ENCODE measurements at places on chromosomes 1 and 21. TPM values are rescaled to one million over a fixed set of nuclear protein-coding genes. Genes with fewer than 3 reads are reported as not detected.

- H3K4me1 ChIP-seq: no peaks in the 10 kb centered on the region
- DNase-seq: no peak
- H3K36me3 ChIP-seq: peaks cover 99% of the 10 kb centered on the region
- H3K4me3 ChIP-seq: no peak overlapping the region
- no peak overlapping the region for H3K27ac ChIP-seq
Measured at GRCh38 chr1:203726417-203726867, 38.5 kb upstream of the LAX1 start.

GRCh38 chr21:38379147-38379546 is 119.1 kb downstream of the ERG start:
- no peaks in the 10 kb centered on the region for H3K27me3 ChIP-seq
- no peaks in the 10 kb centered on the region for H3K4me1 ChIP-seq
- H3K27ac ChIP-seq: no peak overlapping the region
- H3K36me3 ChIP-seq: no peaks in the 10 kb centered on the region

GRCh38 chr1:119587341-119587740 is 60.7 kb downstream of the ZNF697 start:
- DNase-seq: no peak
- H3K36me3 ChIP-seq: no peaks in the 10 kb centered on the region

GRCh38 chr1:6106321-6106731 is 60.6 kb downstream of the KCNAB2 start:
- H3K27ac ChIP-seq: no peak overlapping the region
- no peaks in the 10 kb centered on the region for H3K36me3 ChIP-seq
- no peak overlapping the region for H3K4me3 ChIP-seq
- H3K4me1 ChIP-seq: no peaks in the 10 kb centered on the region
- no peak for DNase-seq

GRCh38 chr1:218810306-218810705 is 363.4 kb upstream of the LYPLAL1 start:
- no peaks in the 10 kb centered on the region for H3K4me1 ChIP-seq
- no peaks in the 10 kb centered on the region for H3K27me3 ChIP-seq
- H3K27ac ChIP-seq: no peak overlapping the region
- H3K36me3 ChIP-seq: no peaks in the 10 kb centered on the region
- no peak overlapping the region for H3K4me3 ChIP-seq

DNA sequence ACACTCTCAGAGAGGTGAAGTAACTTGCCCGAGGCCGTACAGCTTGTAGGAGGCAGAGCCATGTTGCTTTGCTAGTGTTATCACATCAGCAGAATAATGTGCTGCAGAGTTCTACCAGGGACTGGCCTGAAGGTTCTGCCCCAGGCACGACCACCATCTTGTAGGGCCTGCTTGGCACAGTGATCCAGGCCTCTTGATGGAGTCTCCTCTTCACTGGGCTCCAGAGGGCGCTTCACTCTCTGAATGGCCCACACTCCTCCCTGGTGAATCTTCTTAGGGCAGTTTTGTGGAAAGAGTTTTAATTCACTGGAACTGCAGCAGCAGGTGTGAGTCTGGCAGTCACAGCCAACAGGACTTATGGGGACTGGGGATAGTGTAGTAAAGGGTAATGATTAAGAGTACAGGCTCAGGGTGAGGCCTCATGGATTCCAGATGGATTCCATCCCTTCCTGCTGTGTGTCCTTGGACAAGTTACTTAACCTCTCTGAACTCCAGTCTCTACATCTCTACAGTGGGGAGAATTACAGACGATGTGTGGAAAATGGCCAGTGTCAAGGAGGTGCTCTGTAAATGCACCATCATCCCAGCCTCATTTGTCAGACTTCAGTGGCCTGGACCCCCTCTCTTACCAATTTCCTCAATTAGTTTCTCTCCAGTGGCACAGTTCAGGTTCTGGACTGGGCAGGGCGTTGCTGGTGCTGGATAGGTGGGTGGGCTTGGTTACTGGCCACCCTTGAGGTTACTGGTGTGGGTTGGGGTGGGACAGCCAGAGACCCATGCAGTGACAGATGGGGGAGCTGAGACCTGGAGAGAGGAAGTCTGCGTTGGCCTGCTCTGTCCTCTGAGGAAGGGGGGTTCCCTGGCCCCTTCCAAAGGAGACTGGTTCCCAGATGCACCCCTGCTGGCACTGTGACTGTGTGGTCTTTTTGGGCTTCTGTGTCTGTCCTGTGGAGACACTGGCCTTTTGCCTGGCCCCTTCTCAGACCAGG is 45.9 kb upstream of the CSF3R start:
- no peaks in the 10 kb centered on the region for H3K4me1 ChIP-seq
- DNase-seq: no peak
- H3K27ac ChIP-seq: no peak overlapping the region
- no peaks in the 10 kb centered on the region for H3K36me3 ChIP-seq
- peaks cover 32% of the 10 kb centered on the region for H3K27me3 ChIP-seq
- no peak overlapping the region for H3K4me3 ChIP-seq

DNA sequence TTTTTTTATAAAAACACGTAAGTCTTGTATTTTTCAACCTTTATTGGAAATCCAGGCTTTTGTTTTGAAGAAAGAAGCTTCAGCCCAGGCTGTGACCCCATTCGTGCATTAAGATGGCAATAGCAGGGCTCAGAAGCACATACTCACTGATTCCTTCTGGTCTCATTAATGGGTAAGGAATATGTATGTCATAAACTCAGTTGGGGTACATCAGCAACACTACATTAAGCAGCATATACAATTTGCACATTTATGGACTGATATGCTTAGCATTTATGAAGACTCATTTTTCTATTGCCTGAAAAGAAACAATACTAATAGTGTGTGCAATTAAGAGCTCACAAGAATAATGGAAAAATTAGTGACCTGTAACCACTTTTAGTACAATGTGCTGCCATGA is 945.4 kb upstream of the PRMT6 start:
- no peaks in the 10 kb centered on the region for H3K36me3 ChIP-seq
- H3K27me3 ChIP-seq: no peaks in the 10 kb centered on the region
- no peak overlapping the region for H3K27ac ChIP-seq
- H3K4me1 ChIP-seq: no peaks in the 10 kb centered on the region
- DNase-seq: no peak
- H3K4me3 ChIP-seq: no peak overlapping the region

GRCh38 chr1:65688848-65689247 is 103.8 kb upstream of the PDE4B start:
- no peak overlapping the region for H3K27ac ChIP-seq
- no peaks in the 10 kb centered on the region for H3K36me3 ChIP-seq
- H3K4me1 ChIP-seq: no peaks in the 10 kb centered on the region
- H3K27me3 ChIP-seq: peaks cover 5% of the 10 kb centered on the region

GRCh38 chr1:26132128-26132833 is 20.7 kb downstream of the PDIK1L start:
- no peak for DNase-seq
- no peaks in the 10 kb centered on the region for H3K36me3 ChIP-seq
- H3K27ac ChIP-seq: no peak overlapping the region
- H3K4me3 ChIP-seq: no peak overlapping the region
- H3K27me3 ChIP-seq: no peaks in the 10 kb centered on the region

- H3K27ac ChIP-seq: no peak overlapping the region
- no peaks in the 10 kb centered on the region for H3K36me3 ChIP-seq
- H3K4me1 ChIP-seq: no peaks in the 10 kb centered on the region
Measured at GRCh38 chr21:38597421-38597820, 99.1 kb upstream of the ERG start.

DNA sequence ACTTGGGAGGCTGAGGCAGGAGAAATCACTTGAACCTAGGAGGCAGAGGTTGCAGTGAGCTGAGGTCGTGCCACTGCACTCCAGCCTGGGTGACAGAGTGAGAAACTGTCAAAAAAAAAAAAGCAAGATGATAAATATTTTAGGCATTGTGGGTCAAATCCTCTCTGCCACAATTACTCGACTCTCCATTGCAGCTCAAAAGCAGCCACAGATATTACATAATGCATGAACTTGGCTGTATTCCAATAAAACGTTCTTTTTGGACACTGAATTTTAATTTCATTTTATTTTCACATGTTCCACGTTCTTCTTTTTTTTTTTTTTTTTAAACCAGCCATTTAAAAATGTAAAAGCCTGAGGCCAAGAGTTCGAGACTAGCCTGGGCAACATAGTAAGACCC is 69.4 kb downstream of the TCP10L start:
- H3K4me3 ChIP-seq: no peak overlapping the region
- H3K36me3 ChIP-seq: peaks cover 25% of the 10 kb centered on the region
- H3K27me3 ChIP-seq: no peaks in the 10 kb centered on the region
- DNase-seq: no peak

GRCh38 chr1:155504207-155504606 is 58.4 kb downstream of the ASH1L start:
- no peak overlapping the region for H3K4me3 ChIP-seq
- no peaks in the 10 kb centered on the region for H3K36me3 ChIP-seq
- no peak overlapping the region for H3K27ac ChIP-seq
- H3K27me3 ChIP-seq: no peaks in the 10 kb centered on the region
- peaks cover 23% of the 10 kb centered on the region for H3K4me1 ChIP-seq

- no peak for DNase-seq
- no peaks in the 10 kb centered on the region for H3K4me1 ChIP-seq
- no peak overlapping the region for H3K27ac ChIP-seq
- no peaks in the 10 kb centered on the region for H3K36me3 ChIP-seq
- no peaks in the 10 kb centered on the region for H3K27me3 ChIP-seq
- no peak overlapping the region for H3K4me3 ChIP-seq
Measured at GRCh38 chr1:110714374-110714995, 39.7 kb upstream of the KCNA3 start.

DNA sequence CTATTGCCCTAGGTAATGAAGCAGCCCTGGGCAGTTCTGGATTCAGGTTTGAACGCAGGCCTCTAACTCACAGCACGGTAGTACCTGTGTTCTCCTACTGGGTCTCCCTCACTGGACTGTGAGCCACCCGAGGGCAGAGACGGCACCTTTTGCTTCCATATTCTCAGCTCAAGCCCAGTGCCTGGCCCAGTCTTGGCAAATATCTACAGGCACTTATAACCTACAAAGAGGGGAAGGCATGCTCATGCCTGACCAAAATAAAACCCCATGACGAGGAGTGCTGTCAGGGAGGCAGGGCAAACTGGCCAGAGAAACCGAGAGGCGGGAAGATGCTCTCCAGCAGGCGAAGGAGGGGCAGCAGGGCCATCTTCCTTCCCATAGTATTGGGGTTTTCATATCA is 91.1 kb downstream of the DDX20 start:
- H3K4me3 ChIP-seq: no peak overlapping the region
- no peaks in the 10 kb centered on the region for H3K36me3 ChIP-seq
- H3K4me1 ChIP-seq: no peaks in the 10 kb centered on the region
- H3K27me3 ChIP-seq: no peaks in the 10 kb centered on the region
- H3K27ac ChIP-seq: no peak overlapping the region

DNA sequence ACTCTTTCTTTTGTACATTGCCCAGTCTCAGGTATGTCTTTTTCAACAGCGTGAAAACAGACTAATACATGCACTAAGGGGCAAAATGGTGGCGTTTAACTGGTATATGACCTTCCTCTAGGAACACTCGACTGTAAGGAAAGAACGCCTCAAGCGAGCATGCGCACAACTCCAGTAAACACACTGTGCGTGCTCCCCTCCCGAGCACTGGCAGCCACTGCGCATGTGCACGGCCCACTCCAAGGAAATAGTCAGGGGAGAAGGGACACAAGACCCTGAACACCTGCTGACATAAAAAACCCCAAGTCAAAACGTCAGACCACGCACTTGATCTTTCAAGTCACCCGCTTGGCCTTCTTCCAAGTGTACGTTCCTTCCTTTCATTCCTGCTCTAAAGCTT is 173.5 kb downstream of the NPHP4 start:
- DNase-seq: no peak
- no peaks in the 10 kb centered on the region for H3K4me1 ChIP-seq
- H3K4me3 ChIP-seq: no peak overlapping the region
- H3K36me3 ChIP-seq: no peaks in the 10 kb centered on the region
- peaks cover 45% of the 10 kb centered on the region for H3K27me3 ChIP-seq
- no peak overlapping the region for H3K27ac ChIP-seq

GRCh38 chr1:234921266-234922062 is 207.2 kb downstream of the TOMM20 start:
- H3K4me3 ChIP-seq: no peak overlapping the region
- peak overlapping the region; percentile 90 for H3K27ac ChIP-seq
- DNase-seq: no peak
- no peaks in the 10 kb centered on the region for H3K36me3 ChIP-seq

DNA sequence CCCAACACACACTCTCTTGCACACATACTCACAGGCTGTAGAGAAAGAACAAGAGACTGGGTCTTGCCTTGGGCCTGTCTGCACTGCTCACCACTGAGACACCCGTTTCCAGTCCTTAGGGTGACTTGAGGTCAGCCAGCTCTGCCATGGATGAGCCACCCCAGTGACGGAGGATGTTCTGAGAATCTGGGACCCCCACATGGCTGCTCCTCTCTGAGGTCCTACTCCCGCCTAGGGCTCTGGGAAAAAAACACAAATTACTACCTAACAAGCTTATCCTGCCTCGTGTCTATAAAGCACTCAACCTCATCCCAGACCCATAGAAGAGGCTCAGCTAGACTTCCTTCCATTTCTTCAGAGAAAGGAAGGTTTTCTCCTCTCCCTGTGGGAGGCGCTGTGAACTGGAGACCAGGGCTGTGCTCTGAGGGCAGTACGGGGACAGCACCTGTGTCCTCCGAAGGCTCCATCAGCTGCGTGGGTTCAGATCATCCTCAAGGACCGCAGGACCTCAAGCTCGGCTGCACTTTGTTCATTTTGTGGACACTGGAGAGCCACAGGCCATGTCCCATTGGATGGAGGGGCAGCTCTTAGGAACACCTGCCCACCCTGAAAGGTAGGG is 4.3 kb upstream of the CLEC20A start:
- H3K36me3 ChIP-seq: no peaks in the 10 kb centered on the region
- H3K4me3 ChIP-seq: no peak overlapping the region
- H3K27ac ChIP-seq: no peak overlapping the region
- H3K27me3 ChIP-seq: no peaks in the 10 kb centered on the region
- peaks cover 7% of the 10 kb centered on the region for H3K4me1 ChIP-seq

DNA sequence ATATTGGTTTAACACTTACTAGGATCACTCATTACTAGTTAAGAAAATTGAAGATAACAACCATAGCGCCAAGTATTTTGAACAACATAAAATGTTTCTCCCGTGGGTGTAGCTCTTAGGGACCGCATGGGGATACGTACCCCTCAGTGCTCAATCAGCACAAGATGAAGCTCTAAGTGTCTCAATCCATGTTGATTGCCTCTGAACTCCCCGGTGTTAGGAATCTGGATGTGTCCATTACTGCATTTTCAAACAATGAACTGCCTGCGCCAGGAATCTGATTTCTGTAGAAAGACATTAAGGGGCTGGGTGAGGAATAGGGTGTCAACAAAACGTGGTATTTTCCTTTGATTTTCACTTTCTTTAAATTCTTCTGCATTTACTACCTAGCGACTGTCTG is 100.2 kb downstream of the LMO4 start:
- H3K36me3 ChIP-seq: no peaks in the 10 kb centered on the region
- no peaks in the 10 kb centered on the region for H3K4me1 ChIP-seq
- H3K27ac ChIP-seq: no peak overlapping the region
- H3K27me3 ChIP-seq: no peaks in the 10 kb centered on the region

Gene ZNF683
- total RNA-seq: not detected

Gene LEFTY2
- total RNA-seq: not detected

Gene CRYZL1
- 9.3 TPM for total RNA-seq

Gene CYYR1
- total RNA-seq: 0.89 TPM

Gene AIM2
- 1.6 TPM for total RNA-seq

Gene MAP7D1
- 30.7 TPM for total RNA-seq

Gene SEC16B
- total RNA-seq: 32.1 TPM

Gene RNF186
- not detected for total RNA-seq

Gene TDRD5
- total RNA-seq: 0.45 TPM

Gene B3GALT5
- total RNA-seq: 2.9 TPM

Gene FAM72B
- 1.5 TPM for total RNA-seq

Gene VCAM1
- total RNA-seq: 35.1 TPM

Gene SESN2
- total RNA-seq: 3.3 TPM

Gene GBP7
- total RNA-seq: not detected

Gene LCE1A
- total RNA-seq: not detected

All from stomach (tissue), 19 donors.